DMS79 (cell line): ENCODE measurements at places on chromosomes 2 and 18.

- DNase-seq, result no peak
These were observed 65.2 kb upstream of the CTDP1 start for GRCh38 chr18:79614211-79614955.

DNA sequence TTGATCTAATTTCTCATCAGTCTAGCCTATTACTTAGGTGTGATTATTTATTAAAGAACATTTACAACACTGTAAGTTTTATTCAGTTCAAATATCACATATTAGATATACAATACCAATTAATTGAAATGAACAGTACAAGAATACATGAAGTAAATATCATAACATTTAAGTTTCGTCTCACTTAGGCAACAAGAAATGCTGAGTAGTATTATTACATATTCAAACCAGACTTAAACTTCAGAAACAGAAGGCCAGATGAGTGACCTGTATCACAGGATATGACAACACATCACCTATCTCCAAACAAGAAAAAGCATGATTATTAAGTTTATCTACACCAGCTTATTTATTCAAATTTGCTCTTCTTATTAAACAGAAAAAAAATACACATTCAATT lies 48.9 kb downstream of the LONRF2 start:
- DNase-seq, result no peak

GRCh38 chr18:47050468-47050867 lies 15.0 kb upstream of the ELOA2 start:
- DNase-seq, result no peak

DNA sequence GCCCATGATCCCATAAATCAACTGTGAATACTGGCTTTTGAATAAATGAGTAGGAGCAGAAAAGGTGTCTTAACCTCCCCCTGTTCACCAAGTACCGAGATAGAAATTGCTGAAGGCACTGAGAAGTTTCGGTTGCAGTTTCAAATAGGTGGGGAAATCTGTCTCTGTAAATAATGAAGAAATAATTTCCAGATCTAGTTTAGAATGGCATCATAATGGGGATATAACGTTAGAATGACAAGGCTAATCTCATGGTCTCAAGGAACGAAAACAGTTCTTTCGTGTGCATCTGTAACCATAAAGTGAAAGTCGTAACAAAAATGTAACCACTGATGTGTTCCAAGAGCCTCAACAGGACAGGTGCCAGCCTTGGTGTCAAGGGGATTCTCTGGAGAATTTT lies 49.9 kb upstream of the TMEM18 start:
- DNase-seq, result no peak

DNA sequence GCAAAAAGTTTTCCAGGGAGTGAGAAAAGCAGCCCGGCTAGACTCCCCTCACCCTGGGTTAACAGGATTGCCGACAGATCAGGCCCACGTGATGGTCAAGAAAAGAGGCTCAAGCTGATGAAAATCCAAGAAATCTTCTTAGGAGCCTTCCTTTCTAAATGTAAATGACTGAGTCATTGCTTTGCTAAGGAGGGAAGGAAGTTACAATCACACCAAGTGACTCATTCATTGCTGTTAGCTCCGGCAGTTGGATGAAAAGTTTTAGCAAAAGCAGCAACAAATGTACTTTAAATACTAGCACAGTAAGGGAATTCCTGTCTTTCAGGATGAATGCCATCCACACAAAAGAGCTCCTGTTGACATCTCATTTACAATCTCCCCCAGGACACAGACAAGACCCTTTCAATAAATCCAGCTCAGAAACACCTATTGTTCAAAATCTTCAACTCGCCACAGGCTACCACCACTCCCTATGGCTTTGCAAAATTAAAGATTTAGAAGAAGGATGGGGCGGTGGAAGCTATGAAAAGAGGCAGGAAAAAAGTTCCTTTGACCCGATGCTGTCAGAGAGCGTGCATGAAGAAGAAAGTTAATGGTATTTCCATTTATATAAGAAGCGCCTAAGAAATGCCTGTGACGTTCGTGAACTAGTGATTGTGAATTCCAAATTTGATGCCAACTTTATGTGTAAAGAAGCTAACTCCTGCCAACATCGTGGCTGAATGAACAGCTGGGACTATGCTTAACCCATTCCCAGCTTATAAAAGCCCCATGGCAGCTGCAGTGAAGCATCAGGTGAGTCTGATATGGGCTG lies 153.7 kb downstream of the TGIF1 start:
- peak; percentile 70 for DNase-seq

DNA sequence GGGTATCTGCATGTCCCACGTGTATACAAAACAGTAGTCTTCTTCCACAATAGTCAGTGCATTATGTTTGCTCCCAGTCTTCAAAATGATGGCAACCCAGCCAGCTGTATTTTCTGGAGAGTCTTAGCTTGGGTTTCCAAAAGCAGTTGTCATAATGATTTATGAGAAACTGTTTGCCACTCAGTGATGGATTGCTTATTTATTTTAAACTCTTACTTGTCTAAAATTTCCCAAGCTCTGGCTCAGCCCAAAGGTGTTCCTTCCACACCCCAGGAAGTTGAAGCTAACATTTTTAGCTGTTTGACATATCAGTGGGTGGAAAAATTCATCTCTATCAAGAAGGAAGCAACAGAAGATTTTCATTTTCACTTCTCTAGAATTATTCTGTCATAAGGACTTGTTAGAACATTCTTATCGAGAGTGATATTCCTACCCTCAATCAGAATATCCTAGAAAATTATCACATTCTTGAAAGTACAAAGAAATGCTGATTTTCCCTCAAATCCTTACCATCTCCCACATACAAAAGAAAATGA lies 78.8 kb downstream of the ASAP2 start:
- DNase-seq, result no peak

DNA sequence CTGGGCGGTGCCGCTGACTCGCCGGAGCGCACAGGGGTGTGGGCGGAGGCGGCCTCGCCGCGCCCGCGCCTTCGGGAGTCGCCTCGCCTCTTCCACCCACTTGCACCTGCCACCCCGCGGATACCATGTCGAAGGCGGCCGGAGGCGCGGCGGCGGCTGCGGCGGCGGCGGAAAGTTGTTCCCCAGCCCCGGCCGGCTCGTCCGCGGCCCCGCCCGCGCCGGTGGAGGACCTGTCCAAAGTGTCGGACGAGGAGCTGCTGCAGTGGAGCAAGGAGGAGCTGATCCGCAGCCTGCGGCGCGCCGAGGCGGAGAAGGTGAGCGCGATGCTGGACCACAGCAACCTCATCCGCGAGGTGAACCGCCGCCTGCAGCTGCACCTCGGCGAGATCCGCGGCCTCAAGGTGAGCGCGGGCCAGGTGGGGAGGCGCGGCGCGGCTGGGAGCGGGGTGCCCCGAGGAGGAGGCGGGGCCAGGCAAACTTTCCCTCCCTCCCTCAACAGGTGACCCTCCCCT lies 766 bp downstream of the CCDC85A start:
- DNase-seq, result no peak

GRCh38 chr2:70898363-70899240 lies 37.1 kb upstream of the ATP6V1B1 start:
- DNase-seq, result no peak

- no peak for DNase-seq
These were observed 349.0 kb upstream of the TNP1 start for GRCh38 chr2:217208867-217209266.

- no peak for DNase-seq
These were observed 11.3 kb upstream of the AGXT start for GRCh38 chr2:240857039-240858008.

DNA sequence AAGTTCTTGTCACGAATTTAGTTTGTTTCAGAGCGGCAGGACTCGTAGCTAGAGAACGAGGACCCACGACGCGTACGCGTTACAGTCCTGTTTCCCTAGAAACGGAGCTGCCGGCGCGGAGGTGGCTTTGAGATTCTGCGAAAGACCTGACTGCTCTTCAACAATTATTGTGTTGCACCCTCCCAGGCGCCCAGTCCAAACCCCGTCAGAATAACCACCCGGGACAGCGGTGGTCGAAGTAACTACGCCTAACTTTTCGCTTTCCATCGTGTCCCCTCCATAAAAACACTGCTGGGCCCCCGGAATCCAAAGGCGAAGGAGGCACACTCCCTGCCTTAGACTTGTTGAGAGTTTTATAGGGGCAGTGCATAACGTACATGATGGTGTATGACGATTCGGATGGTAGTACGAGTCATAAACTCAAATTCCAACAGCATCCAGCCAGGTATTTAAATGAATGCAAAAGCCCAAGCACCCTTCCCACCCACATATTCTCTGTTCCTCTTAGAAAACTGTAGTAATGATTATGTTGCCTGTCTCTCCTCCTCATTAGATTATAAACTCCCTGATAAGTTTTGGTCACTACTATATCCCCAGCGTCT lies 651 bp upstream of the STAM2 start:
- DNase-seq, result no peak

DNA sequence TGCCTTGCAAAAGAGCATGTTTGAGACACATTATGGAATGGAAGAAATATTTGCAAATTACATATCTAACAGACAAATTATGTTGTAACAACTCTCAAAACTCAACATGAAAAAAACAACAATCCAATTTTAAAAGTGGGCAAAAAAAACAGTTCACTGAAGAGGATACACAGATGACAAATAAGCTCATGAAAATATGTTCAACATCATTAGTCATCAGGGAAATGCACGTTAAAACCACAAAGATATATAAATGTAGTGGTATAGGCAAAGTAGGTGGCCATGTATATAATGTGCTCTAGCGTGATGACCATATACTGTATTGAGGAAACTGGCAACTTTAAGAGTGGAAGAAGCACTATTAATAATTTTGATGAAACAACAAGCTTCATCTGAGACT lies 220.1 kb downstream of the IRS1 start:
- no peak for DNase-seq

DNA sequence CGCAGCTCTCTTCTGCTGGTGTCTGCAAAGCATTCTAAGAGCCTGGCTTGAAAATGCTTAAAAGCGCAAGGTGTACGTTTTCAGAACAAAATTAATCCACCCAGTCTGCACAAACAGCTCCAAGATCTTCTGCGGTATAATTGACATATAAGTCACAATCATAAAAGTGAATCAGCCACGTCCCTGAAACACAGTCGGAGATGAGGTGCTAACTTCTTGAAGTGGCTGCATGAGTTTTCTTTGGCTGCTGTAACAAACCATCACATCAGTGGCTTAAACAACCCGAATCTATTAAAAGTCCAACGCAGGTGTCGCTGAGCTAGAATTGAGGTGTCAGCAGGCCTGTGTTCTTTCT lies 32.6 kb downstream of the ARL4C start:
- DNase-seq, result no peak

GRCh38 chr18:7870855-7871254 lies 303.7 kb downstream of the PTPRM start:
- no peak for DNase-seq

DNA sequence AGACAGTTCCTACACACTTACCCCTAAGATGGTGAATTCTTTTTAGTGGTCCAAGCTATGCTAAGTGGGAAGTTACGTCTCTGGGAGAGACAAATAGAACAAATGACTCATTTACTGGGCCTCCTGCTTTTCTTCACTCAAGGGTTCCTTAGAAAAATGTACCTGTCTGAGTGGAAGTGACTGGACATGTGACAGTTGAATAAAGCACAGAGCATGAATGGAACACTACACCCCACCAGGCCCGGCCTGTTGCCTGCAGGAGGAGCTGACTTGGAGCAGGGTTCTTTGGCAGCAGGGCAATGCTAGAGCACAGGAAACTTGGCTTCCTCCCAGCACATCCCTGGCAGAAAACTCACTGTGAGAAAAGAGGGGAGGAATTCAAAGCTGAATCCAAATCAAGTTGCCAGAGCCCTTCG lies 451.0 kb upstream of the SETBP1 start:
- no peak for DNase-seq
